ENCODE measurements at places on chromosomes 7 and 10.

- DNase-seq, result no peak
Measured at GRCh38 chr10:47092831-47093230, 181.6 kb downstream of the PTPN20 start.

DNA sequence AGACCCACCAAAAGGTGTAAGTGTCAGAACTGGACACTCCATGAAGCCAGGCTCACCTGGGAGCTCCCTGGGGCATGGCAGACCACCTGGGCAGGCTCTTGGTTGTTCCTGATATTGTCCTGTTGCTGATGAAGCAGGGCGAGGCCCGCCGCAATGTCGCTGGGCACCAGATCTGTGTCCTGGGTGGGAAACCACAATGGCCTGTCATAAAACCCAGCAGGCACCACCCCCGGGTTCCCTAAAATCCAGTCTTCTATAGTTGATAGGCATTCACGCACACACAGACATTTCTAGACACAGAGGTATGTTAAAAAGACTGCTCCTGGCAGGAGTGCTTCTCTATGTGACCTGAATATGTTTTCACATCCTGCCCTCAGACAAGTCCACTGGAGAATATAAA, 15.0 kb downstream of the DAGLB start:
- DNase-seq, result no peak

GRCh38 chr7:12351843-12352242, 51.8 kb downstream of the VWDE start:
- no peak for DNase-seq

DNA sequence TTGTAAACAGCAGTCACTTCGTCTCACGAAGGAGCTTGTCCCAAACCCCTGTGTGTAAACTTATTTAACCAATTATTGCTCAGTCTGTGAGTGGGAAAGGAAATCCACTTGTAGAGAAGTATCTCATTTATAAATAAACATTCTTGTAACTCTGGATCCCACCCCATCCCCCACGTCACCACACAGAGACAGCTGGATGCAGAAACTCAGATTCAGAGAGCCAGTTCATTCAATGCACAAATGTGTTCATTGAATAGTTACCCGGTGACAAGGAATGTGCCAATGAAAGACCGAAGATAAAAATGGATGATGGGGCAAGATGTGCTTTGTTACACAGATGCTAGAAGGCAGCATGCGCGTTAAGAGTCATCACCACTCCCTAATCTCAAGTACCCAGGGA, 8.3 kb upstream of the OCM start:
- no peak for DNase-seq

DNA sequence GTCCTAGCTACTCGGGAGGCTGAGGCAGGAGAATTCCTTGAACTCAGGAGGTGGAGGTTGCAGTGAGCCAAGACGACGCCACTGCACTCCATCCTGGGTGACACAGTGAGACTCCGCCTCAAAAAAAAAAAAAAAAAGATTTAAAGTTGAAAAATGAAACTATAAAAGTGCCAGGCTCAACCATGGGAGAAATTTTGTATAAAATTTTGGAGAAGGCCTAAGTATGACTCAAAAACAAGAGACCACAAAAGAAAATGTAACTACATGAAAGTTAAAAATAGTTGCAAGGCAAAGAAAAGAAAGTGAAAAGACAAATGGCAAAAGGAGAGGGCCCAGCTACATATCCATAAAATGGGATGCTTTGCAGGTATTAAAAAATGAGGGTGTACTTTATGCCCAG, 104.1 kb downstream of the ARHGAP22 start:
- DNase-seq, result no peak

DNA sequence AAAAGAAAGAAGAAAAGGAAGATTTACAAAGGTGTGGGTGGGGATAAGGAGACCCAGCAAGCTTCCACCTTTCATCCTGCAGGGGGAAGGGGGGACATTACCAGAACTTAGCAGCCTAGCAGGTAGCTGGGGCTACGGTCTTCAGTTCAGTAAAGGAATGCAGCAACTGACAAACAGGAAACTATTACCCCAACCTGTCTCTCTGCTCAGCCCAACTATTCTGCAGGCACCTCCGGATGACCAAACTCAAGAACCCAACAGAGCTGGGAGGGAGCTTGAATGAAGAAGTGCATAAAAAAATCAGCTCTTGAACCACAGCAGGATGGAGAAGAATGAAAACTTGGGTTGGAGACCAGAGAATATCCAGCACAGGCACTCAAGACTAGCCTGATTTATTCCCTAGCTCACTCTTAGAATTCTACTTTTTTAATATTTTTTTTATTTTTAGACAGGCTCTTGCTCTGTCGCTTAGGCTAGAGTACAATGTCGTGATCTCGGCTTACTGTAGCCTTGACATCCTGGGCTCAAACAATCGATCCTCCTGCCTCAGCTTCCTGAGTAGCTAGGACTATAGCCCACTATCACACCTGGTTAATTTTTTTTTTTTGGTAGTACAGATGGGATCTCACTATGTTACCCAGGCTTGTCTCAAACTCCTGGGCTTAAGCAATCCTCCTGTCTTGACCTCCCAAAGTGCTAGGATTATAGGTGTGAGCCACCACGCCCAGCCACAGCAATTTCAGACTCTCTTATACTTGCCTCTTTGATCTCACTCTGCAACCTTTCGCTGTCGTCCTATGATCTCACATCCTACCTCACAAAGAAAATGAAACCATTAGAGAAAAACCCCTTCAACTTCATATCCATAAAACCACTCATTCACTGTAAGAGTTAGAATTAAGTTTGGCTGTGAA, 18.5 kb upstream of the C10orf67 start:
- no peak for DNase-seq

DNA sequence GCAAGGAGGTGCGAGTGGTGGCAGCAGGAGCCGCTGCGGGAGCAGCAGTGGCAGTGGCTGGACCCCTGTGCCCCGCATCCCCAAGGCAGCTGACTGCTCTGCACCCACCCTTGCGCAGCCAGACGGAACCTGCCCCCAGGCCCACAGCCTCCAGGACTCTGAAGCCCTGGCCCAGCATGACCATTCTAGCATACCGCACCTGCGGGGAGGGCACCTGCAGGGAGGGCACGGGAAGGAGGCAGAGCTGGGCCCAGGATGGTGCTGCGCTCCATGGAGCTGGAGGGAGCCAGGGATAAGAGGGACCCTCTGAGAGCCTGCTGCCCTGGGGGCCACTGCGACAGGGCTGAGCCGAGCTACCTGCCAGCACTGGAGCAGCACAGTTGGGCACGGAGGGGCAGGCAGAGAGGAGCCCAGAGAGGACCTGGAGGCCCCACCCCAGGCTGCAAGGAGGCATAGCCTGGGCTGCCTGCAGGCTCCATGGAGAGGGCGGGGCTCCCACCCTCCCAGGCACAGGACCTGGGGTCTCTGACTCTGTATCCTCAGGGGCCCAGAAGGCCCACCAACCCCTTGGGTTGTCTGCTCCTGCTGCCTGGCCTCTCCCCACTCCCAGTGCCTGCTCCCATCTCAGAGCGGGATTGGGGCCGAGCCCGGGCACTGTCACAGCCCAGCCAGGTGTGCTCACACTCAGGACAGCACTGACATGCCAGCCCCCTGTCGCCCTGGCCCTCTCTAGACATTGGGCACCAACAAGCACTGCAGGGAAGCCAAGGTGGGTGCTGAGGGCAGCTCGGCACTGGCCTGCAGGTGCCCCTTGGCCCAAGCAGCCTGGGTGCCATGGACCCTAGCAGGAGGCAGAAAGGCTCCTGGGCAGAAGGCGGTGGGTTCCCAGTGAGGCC, 87.6 kb downstream of the HTR7 start:
- DNase-seq, result no peak

DNA sequence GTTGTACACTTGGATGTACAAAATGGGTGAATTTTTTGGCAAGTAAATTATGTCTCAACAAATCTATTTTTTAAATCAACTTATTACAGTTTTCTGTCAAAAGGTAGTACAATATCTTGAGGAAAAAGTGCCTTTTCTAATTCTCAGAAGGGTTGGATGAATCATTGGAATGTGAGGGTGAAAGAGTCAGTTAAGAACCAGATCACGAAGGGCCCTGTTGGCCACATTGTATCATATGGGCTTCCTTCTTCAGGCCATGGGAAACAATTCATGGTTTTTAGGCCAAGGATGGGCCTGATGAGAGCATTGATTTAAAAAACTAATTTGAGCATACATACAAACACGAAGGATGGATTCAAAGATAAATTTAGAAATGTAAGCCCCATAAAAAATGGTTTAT, 503.7 kb downstream of the TNS3 start:
- no peak for DNase-seq

DNA sequence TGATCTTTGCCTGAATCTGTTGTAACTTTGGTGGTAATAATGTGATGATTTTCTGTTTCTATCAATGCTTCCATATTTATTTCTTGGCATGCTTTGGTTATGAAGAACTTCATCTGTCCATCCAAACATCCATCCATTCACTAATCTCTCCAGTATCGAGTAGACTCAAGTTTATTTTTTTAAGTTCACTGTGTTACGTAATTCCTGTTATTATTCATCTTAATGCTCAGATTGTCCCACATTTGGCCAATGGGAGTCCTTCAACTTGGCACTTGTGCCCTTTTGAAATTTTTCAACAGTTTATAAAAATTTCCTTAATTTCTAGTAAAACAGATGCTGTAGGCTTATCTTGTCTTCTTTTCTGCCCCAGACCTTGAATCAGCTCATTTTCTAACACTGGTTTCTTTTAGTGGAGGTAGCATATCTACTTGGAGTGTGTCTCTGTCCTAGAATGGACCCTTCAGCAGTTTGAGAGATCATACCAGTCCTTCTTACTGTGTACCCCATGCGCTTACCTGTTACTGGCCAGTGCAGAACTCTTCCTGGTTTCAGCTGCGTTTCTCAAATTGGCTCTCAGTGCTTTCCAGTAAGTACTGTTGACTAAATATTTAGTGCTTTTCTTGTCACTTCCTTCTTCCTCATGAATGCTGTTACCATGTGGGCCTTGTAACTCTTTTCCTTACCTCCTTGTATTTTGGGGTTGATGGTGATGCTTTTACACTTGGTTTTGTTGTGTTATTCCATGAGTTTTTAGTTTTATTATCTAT, 100.8 kb downstream of the MLLT10 start:
- no peak for DNase-seq

DNA sequence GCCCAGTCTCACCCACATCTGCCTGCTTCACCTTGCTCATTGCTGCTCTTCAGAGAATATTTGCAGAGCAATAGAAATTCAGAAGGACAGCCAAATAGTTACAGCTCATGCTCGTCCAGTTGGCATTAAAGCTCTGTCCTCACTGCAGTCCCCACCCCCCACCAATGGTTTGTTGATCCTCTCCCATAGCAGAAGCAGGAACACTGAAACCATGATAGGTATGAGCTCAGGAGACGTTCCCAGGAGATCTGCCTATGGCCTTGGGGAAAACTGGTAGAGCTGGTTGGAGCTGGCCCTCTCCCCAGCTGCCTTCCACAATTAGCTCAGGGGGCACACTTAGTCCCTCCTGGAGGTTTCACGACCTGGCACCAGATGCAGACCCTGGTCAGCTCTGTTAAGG, 68.6 kb upstream of the KMT2C start:
- no peak for DNase-seq

DNA sequence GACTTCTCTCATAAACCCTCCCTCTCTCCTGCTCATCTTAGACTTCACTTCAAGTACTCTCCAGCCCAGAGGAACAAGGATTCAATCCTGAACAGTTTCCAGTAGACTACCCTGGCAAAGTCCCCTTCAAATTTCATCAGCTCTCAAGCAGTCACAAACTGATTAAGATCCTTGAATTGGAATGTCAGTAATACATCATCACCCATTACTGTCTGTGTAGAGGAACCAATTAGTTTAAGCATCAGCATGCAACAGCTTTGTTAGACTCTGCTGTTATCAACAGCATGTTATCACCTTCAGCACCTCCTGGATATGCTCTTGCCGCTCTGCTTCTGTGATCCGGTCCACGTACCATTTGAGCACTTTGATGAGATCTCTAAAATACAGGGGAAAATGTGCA, 307.0 kb upstream of the IMMP2L start:
- no peak for DNase-seq

- DNase-seq, result no peak
Measured at GRCh38 chr7:137204246-137204645, 139.3 kb downstream of the PTN start.

DNA sequence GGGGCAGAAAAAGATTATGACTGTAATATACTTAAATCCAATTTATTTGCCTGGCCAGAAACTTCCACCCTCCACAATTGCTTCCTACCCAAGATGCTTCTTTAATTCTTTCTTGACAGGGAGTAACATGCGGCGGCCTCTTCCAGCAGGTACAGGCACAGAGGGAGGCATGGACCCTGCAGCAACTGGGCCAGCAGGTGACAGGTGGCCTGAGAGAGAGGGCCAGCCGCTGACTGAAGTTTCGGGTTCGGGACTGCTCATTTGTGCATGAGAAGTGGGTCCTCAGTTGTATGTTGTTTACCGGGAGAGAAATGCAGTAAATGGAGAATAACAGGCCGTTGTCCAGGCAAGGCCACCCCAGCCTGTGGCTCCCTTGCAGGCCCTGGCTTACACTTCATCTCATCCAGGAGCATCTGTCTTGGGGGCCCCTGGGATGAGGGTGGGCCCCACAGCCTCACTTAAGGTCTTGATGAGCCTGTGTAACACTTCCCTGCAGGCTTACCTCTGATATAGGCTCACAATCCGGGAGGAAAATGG, 72.5 kb downstream of the C10orf143 start:
- no peak for DNase-seq

DNA sequence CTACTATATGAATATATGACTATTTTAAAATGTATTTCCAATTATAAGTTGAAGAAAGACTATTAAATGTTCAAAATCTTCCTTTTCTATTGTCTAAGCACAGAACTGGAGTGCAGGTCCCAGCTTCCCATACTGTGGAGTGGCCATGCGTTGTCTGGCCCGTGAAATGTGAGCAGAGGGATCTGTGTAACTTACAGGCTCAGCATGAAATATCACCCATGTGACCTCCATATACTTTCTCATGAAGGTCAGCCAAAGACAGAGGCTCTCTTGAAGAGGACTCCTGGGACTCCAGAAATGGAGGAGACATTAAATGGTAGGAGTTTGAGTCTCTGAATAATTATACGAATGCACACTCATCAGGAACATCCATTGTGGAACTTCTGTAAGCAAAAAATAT, 92.4 kb upstream of the CAV2 start:
- DNase-seq, result no peak

DNA sequence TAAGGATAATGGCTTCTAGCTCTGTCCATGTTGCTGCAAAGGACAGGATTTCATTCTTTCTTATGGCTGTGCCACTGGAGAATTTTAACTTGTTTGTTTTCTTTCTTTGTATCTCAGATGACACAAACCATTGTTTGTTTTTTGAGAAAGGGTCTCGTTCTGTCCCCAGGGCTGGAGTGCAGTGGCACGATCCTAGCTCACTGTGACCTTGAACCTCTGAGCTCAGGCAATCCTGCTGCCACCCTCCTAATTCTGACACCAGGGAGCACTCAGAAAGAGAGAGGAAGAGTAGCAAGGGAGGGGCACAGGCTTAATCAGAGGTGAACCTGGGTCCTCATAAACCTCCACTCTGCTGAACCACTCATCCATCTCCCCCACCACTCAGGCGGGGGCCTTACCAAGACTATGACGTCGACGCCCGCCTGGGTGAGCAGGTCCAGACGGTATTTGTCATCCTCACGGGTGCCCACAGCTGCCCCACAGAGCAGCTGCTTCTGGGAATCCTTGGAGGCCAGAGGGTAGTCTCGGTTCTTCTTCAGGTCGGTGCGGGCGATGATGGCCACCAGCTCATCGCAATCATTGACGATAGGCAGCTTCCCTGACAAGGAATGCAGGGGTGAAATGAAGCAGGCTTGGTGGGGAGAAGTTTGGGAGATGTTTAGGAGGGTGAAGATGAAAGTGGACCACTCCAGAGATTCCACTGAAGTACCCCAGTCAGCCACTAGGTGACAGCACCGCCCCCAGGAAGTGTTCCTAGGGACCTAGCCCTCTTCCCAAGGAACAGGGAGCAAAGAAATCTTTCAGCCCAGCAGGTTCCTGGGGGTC, 11.6 kb downstream of the IMPDH1 start:
- DNase-seq, result no peak

All from smooth muscle cell of the brain vasculature (primary cell).